ENCODE measurements at places on chromosomes 11 and 22.
A peak's percentile ranks its signal among the peaks of the same experiment; 100 is the strongest.

- ATAC-seq, result no peak
Measured at GRCh38 chr11:33634291-33634834, 66.3 kb downstream of the C11orf91 start.

DNA sequence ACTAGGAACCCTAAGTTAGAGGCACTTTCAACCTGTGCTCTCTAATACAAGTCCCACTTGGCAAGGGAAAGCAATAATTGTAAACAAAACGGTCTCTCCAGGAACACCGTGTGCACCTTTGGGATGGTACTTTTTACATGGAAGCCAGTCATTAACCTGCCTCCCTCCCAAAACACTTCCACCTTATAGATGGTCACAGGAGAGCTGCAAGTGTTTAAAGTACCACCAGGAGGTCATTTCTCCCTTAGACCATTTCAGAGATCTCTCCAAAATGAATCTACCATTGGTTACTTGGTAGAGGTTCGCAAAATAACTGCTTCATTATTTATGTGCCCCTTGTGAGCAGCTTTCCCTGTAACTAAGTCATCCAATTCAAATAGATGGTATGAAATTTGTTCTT lies 375.3 kb downstream of the DYNC2H1 start:
- ATAC-seq, result no peak

DNA sequence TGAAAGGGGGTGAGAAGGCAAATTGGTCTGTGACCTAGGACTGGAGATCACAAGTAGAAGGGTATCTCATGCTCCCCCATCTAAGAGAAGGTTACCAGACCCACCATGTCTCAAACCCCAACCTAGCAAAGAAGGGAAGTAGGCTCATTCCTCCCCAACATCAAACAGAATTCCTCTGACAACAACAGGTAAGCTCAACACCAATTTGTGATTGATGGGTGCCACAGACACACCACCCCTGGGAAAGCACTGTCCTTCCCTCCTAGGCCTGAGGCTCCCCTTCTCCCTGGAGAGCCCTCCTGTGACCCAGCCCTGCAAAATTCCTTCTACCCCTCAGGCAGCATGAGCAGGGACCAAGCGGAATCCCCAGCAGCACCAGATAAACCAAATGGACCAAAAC lies 154.3 kb downstream of the BUD13 start:
- ATAC-seq, result no peak

DNA sequence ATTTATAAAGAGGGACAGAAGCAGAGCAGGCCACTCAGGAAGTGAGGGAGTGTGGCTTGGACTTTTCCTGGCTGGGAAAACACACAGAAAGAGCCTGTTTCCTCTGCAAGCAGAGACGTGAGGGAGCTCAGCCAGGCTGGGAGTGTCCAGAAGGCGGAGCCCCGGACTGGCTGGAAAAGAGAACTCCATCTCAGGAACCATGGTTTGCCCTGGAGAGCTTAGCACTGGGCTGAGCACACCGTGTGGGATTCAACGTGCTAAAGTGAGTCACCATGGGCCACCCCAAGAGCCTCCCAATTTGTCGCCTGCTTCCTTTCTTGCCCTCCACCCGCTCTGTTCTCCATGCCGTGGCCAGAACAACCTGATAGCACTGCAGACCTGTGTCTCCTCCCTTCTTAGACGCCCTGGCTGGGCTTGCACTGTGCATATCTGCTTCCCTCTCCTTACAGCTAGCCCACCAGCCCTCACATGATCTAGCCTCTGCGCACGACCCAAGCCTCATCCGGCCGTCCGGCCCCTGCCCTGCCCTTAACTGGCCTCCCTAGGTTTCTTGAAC lies 51.8 kb downstream of the GALNT18 start:
- ATAC-seq, result no peak

DNA sequence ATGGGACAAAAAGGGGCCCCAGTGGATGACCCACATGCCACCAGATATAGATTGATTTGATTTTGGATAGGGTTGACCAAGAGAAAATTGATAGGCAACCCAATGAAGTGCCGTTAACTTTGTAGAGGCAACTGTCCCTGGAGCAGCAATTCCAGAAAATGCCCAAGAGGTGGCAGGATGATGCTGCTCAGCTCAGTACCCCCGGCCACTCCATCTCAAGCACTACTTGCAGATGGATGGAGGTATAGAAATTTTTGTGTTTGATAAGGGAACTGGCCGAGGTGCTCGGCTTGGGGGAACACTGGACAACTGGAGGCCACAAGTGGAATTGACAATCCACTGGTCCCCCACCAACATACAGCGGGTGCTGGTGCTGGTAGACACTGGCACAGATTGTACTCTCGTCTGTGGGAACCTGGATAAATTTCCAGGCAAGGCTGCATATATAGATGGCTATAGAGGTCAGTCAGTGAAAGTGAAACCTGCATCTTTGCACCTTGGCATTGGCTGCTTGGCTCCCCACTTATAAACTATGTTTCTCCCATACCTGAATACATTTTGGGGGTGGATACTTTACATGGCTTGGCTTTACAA lies 86.3 kb downstream of the CCDC83 start:
- no peak for ATAC-seq

GRCh38 chr22:21962655-21962949 lies 10.0 kb upstream of the PPM1F start:
- no peak for ATAC-seq

DNA sequence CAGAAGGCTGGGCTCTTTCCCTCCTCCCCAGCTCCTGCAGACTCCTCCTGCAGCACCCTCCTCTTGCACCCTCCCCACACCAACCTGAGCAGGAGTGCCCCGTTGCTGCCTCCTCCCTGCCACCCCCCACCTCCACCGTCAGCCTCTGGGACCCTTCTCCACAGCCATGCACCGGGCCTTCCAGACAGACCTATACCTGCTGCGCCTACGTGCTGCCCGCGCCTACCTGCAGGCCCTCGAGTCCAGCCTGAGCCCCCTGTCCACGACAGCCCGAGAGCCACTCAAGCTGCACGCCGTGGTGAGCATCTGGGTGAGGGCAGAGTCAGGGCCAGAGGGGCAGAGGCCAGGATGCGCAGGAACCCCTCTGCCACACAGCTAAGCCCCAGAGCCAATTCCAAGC lies 16.2 kb downstream of the ZDHHC24 start:
- ATAC-seq, result no peak

DNA sequence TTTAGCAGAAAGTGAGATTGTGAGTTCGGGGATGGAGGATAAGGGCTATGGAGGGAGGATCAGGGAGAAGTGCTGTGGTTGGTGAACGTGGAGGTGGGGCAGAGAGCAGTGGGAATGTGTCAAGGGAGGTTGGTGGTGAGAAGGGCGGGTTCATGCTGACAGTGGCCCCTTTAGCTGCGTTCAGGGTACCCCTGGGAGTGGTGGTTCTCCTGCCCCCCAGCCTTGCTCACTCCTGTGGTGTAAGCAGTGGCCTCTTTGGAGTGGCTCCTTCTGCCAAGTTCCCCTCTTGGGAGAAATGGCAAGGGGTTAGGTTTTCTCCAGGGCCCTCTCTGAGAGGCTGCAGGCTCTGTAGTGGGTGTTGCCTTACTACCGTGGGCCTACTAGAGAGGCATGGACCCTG lies 16.1 kb upstream of the NECTIN1 start:
- no peak for ATAC-seq

- peak; percentile 47 for ATAC-seq
Measured at GRCh38 chr22:20156611-20157429, 6.0 kb upstream of the CCDC188 start.

DNA sequence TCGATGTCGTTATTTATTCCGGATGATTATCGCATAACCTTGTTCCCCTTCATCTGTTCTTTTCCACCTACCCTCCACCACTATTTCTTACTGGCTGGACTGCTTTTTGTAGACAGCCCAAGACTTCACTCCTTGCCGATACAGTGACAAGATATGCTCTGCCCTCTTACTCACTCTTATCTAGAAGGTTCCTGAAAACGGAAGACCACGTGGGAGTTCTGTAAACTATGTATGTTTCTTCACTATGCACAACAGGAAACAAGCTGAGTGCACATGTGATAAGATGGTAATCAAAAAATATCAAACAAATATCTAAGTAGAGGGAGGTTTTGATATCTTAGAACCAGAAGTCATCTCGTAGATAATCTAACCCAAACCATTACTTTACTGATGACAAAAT lies 122.9 kb upstream of the ARHGAP20 start:
- no peak for ATAC-seq

GRCh38 chr11:35272391-35272902 lies 133.5 kb downstream of the CD44 start:
- no peak for ATAC-seq

- ATAC-seq, result no peak
Measured at GRCh38 chr11:112277941-112278340, 17.3 kb upstream of the PLET1 start.

GRCh38 chr22:46513908-46514550 lies 23.4 kb downstream of the CELSR1 start:
- no peak for ATAC-seq

DNA sequence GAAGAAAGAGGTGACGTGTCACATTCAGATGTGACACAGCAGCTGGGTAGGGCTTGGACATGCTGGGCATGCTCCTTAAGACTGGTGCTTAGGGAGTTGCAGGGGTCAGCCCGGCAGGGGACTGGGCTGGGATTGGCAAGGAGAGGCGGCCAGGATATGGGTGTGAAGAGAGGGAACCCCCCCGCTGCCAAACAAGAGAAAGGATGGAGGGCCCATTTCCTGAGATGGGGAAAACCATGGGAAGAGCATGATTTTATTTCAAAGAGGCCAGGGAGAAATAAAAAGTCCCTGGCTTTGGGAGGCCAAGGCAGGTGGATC lies 5.3 kb downstream of the ATF4 start:
- ATAC-seq, result no peak

DNA sequence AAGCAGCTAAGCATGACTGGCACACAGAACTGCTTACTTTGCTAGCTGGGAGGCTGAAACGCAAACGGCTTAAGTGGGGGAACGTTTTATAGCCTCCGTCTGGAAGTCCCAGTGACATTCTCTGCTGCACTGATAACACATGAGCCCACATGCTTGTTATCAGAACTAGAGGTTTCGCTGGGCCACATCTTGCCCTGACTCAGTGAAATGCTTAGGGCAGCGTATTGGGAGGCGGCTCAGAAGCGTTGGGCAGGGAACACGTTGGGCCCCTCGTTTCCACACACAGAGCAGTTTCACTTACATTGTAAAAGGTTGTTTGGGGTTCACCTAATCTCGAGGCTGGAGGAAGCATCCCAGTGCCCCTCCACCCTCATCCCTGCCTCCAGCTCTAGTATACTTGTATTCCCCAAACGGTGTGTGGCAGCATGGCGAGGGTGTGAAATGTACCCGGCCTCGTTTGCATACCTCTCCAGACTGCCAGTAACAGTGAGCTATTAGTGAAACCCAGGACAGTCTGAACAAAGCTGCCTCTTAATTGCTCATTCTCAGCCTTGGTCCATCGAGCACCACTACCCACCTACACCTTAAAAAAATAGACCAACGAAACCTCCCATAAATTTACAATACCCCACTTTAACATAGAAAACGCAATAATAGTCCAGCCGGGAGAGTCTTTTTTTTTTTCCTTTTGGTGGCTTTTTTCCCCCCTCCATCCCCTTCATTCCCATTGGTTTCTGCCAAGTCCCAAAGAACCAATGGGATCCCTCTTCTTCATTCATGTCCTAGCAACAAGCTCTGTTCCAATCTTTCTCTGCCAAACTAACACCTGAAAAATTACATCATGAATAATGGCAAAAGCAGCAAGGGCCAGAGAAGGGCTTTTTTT lies 218.8 kb upstream of the SORL1-AS1 start:
- ATAC-seq, result no peak

- ATAC-seq, result no peak
Measured at GRCh38 chr11:90775567-90776165, 552.8 kb upstream of the CHORDC1 start.

DNA sequence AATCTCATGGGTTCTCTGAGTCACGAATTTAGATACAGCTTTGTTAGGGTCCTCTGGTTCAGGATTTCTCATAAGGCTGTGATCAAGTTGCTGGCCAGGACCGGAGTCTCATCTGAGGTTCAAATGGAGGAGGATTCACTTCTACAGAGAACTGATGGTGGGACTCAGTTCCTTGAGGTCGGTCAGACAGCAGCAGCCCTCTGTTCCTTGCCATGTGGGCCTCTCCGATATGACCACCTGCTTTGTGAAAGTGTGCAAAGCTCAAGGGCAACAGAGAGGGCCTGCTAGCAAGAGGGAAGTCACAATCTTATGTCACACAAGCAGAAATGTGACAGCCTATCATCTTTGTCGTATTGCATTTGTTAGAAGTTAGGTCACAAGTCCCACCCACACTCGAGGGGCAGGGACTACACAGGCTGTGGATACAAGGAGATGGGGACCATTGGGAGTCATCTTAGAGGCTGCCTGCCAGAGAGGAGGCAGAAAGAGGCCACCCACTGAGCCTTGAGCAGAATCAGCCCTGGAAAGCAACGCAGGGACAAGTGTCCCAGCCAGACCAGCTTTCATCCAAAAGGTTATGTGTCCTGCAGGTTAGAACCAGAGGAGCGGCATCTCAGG lies 34.5 kb downstream of the RPUSD4 start:
- ATAC-seq, result no peak

- ATAC-seq, result no peak
Measured at GRCh38 chr11:83159902-83160865, 3.3 kb downstream of the PCF11 start.

DNA sequence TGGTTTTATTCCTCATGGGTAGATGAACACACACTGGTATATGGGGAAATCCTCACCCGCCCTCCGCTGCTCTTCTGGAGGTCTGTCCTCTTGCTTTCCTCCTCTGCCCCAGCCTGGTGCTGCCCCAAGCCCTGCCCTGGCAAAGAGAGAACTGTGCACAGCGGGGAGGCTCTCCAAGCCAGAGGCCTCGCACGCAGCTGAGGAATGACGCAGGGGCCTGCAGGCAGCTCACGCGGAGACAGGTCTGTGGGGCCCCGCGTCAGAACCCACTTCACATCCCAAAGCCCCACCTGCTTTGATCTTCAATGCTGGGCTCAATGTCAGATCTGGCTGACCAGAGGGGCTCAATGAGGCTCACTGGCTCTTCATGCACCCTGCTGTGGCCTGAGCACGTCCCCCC lies 10.0 kb downstream of the GATD1 start:
- no peak for ATAC-seq

DNA sequence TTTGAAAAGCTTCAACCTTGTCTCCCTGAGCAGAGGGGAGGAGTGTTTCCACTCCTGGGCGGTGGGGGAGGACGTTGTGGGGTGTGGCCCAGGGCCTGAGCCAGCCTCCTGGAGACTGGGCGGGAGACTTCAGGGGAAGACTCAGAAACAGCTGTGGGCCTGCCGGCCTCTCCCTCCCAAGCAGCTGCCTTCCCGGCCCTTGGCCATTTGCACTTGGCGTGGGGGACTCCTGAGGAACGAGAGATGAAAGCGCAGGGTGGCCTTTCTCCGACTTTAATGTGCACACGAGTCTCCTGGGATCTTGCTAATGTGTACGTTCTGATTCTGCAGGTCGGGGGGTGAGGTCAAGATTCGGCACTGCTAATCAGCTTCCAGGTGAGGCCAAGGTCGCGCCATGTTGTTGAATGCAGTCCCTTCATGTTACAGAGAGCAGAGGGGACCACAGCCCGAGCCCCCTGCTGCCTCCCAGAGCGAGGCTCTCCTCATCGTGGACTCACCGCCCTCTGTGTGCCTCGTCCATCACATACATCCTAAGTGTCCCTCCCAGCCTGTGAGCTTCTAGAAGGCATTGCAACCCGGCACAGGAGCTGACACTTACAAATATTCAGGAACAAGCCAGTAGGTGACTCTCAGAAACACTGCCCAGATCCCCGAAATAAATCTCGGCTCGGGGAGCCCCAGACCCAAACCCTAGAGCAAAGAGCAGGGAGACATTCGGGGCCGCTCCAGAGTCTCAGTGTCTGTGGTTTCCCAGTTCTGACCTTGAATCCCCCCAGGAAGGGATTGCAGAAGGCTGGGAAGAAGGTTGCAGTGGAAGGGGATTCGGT lies 7.7 kb downstream of the LIF start:
- ATAC-seq, result peak; percentile 76

All from motor neuron (in vitro differentiated cells).